ENCODE measurements at places on chromosomes 2 and 18.

DNA sequence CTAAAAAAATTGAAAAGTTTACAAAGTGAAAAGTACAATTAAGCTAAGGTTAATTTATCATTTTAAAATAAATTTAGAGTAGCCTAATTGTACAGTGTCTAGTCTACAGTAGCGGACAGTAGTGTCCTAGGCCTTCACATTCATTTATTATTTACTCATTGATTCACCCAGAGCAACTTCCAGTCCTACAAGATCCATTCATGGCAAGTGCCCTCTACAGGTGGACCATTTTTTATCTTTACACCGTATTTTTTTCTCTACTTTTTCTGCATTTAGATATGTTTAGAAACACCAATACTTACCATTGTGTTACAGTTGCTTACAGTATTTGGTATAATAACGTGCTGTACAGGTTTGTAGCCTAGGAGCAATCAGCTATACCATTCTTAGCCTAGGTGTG lies 84.1 kb downstream of the TSN start:
- DNase-seq: no peak

- DNase-seq: no peak
These were observed 51.6 kb downstream of the SPP2 start for GRCh38 chr2:234102112-234102511.

GRCh38 chr2:128637481-128638155 lies 318.9 kb upstream of the HS6ST1 start:
- DNase-seq: no peak

- peak; percentile 42 for DNase-seq
These were observed 123.9 kb upstream of the FAM136A start for GRCh38 chr2:70425682-70426301.

DNA sequence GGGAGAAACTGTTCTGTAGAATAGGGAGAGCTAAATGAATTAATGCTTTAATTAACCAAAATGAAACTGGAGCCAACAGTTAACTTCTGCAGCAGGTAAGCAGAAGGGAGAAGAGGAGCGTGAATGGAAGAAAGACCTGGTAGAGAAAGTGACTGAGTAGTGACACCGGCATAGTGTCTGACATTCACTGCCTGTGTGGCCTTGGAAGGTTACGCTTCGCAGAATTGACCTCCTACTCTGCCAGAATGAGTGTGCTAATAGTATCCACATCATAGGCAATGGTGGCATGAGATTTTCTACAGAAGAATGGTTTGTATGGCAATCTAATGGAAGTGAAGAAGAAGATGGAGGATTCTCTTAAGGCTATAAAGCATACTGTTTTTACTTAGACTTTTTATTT lies 614.4 kb downstream of the CPS1 start:
- DNase-seq: no peak

DNA sequence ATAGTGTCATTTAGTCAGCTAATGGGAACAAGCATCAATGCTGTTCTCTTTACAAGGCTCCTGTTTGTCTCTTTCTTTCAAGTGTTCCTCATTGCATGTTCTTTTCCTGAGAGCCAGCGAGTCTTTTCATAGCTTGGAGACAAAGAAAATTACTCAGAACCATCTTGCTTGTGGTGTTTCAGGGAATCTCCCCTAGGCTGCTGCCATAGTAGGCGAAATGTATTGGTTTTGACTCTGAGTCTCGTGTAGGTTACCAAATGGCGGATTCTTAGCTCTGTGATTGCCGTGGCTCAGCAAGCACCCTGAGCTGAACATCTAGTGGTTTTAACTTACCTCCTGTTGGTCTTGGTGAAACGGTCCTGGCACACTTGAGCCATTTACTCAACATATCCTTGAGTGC lies 68.7 kb downstream of the RHBDD1 start:
- no peak for DNase-seq

- no peak for DNase-seq
These were observed 277.0 kb upstream of the MAP2 start for GRCh38 chr2:209146682-209147320.

- DNase-seq: no peak
These were observed 420.0 kb upstream of the SALL3 start for GRCh38 chr18:78559584-78559983.

- no peak for DNase-seq
These were observed 40.8 kb downstream of the WDR35 start for GRCh38 chr2:19949071-19949470.

DNA sequence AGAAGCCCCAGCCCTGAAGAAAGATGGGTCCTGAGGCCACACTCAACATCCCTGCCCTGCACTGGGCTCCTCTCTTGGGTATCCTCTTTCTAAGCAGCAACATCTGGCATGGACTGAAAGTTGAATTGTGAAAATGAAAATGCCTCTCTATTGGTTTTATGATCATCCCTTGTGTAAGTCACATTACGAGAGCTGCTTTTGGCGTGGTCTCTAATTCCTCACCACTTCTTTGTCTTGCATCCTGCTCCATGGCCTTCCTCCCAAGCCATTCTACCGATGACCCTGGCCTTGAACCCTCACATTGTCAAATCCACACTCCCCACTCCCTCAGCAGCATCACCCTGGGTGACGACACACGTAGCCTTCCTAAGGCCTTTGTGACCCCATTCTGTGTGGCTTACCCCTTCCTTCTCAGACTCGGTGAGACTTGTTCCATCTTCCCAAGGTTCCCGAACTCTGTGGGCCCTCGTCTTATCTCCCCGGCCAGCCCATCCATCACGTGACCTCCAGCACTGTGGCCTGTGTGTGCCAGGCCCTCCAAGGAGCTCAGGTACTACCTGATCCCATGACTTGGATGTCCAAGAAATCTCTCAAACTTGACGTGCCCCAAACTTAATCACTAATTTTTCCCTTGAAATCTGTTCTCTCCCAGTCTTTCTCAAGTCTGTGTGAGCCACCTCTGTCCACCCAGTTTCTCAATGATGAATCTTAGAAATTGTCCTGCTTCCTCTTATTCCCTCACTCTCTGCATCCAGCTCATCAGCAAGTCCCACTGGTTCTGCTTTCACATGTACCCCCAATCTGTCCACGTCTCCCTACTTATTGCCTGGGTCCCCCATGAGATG lies 194.7 kb upstream of the HS6ST1 start:
- no peak for DNase-seq

DNA sequence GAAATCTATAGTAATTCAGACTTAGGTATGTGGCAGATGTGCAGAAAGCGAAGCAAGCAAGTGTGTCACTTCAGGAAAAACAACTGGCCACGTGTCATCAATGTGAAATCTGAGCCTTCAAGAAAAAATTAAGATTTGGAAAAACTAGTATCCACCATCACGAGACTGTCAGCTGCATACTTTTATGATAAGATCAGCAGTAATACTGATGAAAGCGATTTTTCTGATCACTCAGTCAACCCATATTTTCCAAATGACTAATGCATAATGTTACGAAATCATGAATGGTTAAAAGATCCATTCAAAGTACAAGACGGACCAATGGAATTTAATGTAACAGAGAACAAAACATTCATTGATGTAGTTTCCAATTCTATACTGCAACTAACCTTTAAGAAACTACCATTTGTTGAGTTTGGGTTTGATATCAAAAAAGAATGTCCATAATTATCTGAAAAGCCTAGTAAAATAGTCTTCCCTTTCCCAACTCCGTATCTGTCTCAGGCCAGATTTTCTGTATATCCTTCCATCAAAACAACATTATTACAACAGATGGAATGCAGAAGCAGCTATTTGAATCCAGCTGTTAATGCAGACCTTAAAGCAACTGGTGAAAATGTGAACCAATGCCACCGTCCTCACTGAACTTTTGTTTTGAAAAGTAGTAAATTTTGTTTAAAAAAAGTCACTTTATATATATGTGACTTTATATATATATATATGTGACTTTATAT lies 17.0 kb upstream of the BCL2 start:
- no peak for DNase-seq

GRCh38 chr2:232550354-232551249 lies at the start of the genes EIF4E2 and TIGD1:
Gene EIF4E2 (plus strand): TSS chr2:232550689. CDS start chr2:232550725, 36 bp downstream.
Gene TIGD1 (minus strand): TSS chr2:232550557. CDS start chr2:232549882, 675 bp downstream.
- DNase-seq: peak; percentile 93

- peak; percentile 33 for DNase-seq
These were observed 177.9 kb downstream of the CYRIA start for GRCh38 chr2:16487686-16488085.

GRCh38 chr2:52512760-52513159 lies 1254.8 kb upstream of the CHAC2 start:
- no peak for DNase-seq

- DNase-seq: no peak
These were observed 904.8 kb upstream of the CELF4 start for GRCh38 chr18:38470421-38470820.

DNA sequence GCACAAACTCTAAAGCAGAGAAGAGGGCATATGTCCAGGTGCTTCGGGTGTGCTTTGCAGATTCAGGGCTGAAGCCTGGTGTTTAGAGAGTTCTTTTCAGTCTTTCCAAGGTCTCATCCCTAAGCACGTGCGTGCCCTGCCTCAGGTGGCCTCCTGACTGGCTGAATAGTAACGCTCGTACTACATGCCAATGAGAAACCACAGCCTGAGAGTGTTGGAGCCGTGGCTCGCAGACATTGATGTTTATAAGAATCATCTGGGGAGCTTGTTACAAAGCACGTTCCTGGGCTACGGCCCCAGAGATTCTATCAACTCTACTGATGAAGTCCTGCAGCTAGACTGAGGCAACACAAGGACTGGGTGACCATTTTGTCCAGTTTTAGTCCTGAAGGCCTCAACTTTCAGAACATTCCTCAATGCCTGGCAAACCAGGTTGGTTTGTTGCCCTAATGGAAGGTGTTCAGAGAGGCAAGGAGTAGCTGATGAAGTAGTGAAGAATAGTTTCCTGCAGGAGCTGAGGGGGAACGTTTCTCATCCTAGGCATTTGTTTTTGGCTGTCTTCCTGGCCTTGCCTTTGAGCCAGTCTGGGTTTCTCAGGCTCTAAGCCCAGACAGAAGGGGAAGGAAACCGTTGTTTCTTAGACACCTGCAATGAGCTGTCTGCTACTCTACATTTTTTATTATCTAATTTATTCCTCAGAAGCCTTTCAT lies 31.5 kb upstream of the HAAO start:
- DNase-seq: no peak

DNA sequence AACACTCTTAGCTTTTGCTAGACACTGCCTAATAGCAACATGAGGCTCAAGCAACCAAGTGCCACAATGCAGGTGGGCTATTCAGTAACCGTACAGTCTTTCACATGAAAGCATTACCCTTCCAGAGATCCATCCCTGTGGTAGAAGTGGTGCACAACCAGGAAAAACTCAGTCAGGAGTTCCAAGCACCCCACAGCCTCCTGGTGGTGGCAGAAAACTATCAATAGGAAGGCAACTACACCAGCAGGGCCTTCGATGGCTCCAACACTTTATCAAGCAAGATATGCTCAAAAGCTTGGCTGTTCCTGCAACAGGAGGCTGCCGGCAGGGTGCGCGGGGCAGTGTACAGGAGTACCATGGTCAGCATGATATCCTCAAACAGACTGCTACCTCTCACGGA lies 176.1 kb upstream of the DLGAP1 start:
- no peak for DNase-seq

DNA sequence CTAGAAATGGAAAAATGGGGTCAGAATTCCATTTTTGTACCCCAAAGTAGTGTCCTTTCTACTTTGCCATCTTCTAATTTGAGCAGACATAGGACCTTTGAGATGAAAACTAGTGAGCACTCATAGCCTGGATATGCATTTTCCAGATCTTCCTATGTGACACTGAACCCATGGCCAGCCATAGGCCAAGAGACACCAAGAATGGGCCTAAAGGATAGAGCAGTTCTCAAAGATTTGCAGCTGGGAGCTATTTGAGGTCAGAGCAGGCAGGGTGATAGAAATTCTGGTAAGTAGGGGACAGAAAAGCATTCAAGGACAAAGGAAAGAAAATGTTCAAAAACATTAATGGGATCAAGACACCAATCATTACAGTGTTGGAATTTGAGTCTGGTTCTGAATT lies 332.8 kb downstream of the MYCN start:
- no peak for DNase-seq

DNA sequence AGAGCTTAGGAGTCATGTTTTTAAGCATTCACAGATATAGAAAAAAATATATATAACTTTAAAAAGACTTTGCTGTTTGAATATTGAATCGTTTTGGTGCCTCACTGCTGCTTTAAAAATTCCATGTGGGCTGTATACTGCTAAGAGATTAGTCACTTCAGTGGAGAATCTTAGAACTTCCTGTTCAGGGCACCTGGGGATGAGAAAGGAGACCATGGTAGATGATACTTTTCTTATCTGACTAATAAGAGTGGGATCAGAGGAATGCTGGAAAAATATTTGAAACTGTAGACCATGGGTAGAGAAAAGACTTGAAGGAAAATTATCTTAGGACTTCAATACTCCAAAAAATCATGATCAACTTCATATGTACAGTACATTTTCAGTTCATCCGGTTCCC lies 442.2 kb upstream of the SETBP1 start:
- no peak for DNase-seq

DNA sequence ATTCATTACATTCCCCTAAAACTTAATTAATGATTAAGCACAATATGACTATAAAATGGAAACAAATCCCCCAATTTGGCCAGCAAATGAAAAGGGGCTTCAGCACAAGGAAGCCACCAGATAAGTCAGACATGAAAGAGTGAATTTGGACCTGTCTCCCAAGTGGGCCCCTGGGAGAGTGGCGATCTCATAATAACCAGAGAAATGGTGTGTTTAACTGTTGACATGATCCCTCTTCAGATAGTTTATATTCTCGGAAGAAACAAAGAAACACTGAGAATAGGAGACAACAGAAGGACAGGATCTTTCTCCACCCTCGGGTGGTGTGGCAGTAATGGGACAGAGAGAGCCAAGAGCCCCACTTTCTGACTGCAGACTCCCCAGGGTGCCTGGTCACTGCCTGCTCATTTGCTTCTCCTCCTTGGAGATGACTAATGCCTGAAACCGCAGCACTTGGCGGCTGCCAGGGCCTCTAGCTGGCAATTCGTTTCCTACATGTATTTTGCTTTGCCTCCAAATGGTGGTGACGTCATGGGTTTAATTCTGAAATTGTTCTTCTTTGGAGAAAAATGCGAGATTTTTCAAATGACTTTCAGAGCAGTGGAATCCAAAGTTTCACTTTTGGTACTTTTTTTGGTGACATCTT lies 46.4 kb upstream of the SPP2 start:
- no peak for DNase-seq

DNA sequence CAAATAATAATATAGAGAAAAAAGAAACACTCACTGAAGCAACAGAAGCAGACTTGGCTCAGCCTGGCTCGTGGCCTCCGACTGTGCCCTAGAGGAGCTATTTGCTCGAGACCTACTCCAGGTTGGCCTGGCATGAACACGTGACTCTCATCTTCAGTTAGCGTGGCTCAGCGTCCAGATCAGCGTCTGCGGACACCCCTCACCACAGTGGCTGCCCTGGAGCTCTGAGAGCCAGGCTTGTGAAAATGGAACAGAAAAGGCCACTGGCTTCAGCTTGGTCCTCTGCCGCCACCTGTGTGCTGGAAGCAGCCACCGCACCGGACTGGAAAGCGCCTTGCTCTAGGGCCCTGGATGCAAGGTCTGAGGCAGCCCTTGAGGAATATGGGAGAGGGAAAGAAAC lies 1184.0 kb upstream of the GYPC start:
- DNase-seq: no peak
